ENCODE measurements at places on chromosomes 2 and 18.

- no peak for DNase-seq
Observed at GRCh38 chr2:168457190-168457895, 1.3 kb downstream of the CERS6 start.

- DNase-seq, result no peak
Observed at GRCh38 chr18:29305516-29305915, 1128.6 kb upstream of the CDH2 start.

DNA sequence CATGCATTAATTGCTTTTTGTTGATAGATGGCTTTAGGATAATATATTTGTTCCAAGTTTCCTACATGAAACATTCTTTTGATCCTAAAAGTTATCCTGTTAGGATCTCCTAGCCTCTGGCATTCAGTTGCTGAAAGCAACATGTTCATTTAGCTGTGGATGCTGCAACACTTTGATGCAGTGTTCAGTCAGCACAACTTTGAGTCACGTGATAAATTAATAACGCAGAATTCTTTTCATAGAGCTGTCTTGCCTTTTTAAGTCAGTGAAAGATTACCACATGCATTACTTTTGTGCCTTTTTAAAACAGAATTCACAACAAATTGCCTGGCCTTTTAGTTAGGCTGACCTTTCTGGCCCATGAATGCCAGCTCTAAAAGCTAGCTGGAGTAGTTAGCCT lies 1467.9 kb upstream of the ZEB2 start:
- no peak for DNase-seq

DNA sequence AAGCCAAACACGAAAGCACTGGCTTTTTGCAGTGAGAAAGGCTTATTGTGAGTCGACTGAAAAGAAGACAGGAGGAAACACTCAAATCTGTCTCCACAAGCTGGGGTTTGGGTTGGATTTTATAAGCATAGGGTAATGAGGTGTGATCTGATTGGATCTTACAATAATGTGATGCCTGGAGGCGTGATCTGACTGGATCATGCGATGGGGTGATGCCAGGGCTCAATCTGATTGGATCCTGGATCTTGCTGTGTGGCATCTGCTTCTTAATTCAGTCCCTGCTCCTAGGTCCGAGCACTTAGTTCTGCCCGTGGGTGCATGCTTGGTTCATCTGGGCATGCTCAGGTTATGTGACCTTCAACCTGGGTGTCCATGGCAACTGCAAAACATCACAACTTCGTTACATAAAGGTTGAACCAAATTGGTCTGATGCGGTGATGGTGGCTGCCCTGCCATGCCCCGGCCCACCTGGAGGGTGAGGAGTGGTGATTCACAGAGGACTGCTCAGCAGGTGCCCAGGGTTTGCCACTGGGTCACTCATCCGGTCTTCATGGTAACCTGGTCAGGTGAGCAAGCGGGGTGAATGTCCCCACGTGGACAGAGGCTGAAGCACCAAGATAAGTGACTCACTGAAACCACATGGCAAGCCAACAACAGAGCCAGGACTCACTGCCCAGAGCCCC lies 111.0 kb downstream of the KCNF1 start:
- DNase-seq, result no peak

DNA sequence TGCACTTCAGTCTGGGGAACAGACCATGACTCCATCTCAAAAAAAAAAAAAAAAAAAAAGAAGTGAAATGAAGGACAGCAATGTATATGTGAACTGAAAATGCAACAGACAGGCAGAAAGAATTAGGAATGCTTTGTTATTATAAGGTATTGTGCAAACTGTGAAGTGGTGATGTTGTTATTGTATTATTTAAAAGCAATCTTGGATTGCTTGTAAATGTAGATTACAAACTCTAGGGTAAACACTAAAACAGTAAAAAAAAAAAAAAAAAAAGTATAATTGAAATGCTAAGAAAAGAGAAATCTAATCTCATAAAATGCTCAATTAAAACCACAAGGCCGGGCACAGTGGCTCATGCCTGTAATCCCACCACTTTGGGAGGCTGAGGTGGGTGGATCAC lies 25.3 kb downstream of the DYM start:
- DNase-seq, result no peak

GRCh38 chr2:164187121-164187520 lies 434.2 kb downstream of the GRB14 start:
- DNase-seq, result no peak

GRCh38 chr18:48152549-48152948 lies 222.1 kb upstream of the SMAD2 start:
- no peak for DNase-seq

Data from iPS-NIHi11 (cell line).